CD4-positive, alpha-beta T cell (primary cell): ENCODE measurements at places on chromosomes 1 and 21.

DNA sequence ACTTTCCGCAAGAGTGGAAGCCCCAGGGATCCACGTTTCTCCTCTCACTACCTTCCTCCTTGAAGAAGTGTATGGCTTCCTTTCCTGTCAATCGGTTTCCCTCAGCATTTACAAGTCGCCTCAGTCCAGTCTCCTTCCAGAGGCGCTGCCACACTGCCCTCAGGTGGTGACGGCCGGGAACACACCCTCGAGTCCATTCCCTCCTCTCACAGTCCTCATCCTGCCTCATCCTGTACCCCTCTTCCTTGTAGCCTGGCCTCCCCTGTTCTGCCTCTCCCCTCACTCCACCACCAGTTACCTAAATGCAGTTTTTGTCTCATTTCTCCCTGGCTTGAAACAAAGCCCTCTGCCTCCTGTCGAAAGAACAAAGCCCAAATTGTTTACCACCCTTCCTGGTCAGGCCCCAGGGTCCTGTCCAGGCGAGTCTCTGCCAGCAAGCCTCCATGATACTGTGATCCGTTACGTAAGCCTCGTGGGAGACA, 23.2 kb upstream of the LSM10 start:
- DNase-seq = peak; percentile 91

- no peak for DNase-seq
Measured at GRCh38 chr1:56450004-56450666, 129.2 kb downstream of the PLPP3 start.

DNA sequence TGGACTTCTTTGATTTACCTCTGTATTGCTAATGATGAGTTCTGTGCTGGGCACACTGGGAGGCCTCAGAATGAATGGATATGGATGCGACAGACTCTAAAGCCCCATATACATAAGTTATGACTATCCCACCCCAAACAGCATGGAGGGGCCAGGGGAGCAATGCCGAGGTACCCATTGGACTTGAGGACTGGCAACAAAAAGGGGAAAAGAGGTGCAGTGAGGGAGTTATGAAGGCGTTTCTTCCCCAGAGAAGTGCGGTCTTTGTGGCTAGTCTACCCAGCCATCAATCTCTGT, 15.2 kb upstream of the CDCA8 start:
- no peak for DNase-seq

DNA sequence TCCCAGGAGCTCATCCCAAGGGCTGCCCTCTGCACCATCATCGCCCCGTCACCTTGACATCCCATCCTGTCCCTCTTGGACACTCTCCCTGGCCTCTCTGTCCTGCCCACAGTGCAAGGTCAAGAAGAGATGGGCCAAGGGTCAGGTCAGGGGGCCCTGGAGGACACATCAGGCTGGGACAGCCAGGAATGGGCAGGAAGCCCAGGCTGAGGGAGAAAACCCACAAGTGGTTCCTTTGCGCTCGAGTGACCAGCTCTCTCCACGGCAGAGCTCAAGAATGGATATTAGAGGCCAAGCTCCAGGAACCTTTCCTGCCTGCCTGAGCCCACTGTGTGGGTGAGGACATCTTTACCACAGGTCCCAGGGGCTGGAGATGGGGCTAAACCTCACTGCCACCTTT, 41.0 kb downstream of the KCNN3 start:
- no peak for DNase-seq

- DNase-seq = peak; percentile 65
Measured at GRCh38 chr1:42146626-42147320, 6.4 kb upstream of the GUCA2B start.

GRCh38 chr21:46116189-46116775, 18.4 kb downstream of the COL6A2 start:
- no peak for DNase-seq

- DNase-seq = peak; percentile 83
Measured at GRCh38 chr1:202315576-202316168, 26.1 kb downstream of the UBE2T start.

DNA sequence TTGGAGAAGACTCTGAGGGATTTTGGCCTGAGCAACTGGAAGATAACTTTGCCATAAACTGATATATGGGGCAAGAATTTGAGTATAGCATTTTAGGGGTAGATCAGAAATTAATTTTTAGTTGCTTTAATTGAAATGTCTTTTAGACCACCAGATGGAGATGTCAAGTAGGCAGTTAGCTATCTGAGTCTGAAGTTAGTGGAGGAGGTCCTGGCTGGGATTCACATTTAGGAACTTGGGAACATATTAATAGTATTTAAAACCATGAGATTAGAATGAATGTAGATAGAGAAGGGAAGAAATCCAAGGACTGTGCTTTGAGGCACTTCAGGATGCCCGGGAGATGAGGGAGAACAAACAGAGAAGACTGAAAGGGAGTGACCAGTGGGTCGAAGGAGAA, 32.6 kb downstream of the SLC44A3 start:
- no peak for DNase-seq

DNA sequence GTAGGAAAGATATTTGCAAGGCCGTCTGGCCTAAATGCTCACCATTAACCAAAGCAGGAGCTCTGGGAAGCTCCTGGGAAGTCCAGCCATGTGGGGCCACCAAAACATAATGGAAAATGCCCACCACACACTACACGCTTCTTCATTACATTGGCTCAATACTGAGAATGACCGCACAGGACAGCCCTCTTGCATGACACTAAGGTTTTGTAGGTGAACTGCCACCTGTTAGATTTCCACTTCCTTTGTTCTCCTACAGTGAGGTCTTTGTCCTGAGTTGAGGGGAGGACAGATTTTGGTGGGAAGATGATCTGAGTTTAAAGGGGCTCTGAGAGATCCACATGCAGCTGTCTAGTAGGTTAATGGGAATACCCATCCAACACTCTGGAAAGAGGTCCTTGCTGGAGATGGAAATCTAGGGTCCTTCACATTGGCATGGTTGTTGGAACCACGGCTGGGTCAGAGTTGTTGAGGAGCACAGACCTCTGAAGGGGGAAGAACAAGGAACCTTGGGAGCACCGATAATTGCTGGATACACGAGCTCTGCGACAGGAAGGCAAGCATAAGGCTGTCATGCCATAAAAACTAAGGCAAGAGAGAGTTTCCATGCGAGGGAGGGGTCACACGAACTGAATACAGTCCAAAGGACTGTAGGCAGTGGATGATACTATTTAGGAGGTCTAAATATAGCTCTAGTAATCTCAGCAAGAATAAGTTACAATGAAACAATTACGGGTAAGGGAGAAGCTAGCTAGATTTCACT, 105.5 kb upstream of the IRF2BP2 start:
- no peak for DNase-seq

DNA sequence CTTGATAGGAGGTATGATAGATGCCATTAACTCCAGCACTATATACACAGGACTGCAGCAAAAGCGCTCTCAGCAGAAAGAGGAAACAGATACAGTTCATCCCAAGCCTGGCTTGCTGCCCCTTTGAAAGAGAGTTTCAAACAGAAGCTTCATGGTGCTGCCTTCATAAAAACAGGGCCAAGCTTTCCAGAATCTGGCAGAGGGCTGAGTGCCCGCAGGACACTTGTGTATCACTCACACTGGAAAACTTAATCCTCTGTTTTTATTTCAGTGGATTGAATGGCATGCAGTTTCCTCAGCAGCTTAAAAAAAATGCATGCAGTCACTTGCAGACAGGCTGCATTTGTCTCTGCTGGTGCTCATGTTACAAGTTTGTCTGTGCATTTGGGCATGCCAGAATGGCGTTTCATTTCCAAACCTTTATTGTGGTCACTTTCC, 40.4 kb downstream of the KCNJ15 start:
- no peak for DNase-seq

DNA sequence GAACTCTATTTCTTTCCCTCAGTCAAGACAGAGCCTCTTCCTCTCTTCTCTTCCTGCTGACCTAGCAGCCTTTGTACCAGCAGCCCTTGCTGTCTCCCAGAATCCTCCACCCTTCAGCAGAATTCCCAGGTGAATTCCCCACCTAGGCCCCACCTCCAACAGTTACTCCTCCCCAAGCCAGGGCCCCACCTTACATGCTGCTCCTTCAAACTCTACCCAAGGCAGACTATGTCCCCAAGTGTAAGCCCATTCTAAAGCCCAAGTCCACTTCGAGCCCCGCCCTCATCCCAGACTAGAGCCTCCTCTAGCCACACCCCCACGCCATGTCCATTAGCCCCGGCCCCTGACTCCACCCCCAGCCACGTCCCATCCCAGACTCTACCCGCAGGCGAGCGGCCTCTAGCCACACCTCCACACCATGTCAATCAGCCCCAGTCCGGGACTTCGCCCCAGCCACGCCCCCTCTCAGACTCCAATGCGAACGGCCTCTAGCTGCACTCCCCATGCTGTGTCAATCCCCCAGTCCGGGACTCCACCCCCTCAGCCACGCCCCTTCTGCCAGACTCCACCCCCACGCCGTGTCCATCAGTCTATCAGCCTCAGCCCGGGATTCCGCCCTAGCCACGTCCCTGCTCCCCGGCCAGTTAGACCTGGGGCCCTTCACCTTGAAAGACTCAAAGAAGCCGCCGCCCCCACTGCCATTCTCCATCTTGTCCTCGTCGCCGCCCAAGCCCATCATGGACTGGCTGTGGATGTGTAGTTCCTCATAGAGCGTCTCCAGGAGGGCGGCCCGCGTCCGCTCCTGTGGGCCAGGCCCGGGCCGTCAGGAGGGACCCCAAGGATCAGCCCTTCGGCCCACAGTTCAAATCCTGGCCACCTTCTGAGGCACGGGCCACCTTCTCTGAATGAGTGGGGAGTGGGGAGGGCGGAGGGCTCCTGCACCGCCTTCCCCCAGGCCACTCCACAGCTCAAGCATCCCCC, 61.3 kb downstream of the RAP1GAP start:
- DNase-seq = peak; percentile 19

GRCh38 chr1:80158771-80159170, 1152.2 kb upstream of the ADGRL4 start:
- DNase-seq = no peak

DNA sequence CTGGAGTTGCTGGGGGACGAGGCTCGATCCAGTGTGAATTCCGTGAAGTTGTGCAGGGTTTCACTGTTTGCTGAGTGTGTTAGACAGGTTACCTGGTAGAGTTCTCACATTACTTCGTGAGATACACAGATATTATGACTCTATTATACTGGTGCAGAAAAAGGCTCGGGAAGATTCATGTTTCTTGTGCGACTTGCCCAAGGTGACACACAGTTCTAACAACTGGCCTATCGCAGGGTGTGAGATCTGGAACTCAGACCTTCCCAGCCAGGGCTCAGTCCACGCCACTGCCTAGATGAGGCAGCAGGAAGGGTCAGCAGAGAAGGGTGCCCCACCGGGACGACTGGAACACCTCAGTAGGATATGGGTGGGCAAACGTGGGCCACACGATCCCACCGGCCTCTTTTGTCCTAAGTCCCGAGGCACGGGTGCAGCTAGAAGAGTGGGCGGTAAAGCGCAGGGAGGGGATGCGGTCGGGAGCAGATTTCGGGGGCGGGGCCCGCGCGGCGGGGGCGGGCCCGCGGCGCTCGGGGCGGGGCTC, 296 bp upstream of the RNPEP start:
- peak; percentile 72 for DNase-seq

- DNase-seq = no peak
Measured at GRCh38 chr1:244545511-244545910, 84.4 kb downstream of the CATSPERE start.

GRCh38 chr1:17907999-17908398, 152.9 kb downstream of the ACTL8 start:
- no peak for DNase-seq

- DNase-seq = no peak
Measured at GRCh38 chr1:18809953-18810899, 49.2 kb downstream of the TAS1R2 start.

GRCh38 chr1:235351898-235352297, 15.3 kb upstream of the TBCE start:
- DNase-seq = no peak

GRCh38 chr1:46274225-46275029, 26.9 kb downstream of the RAD54L start:
- no peak for DNase-seq
